ENCODE measurements at places on chromosomes 7 and 10.

DNA sequence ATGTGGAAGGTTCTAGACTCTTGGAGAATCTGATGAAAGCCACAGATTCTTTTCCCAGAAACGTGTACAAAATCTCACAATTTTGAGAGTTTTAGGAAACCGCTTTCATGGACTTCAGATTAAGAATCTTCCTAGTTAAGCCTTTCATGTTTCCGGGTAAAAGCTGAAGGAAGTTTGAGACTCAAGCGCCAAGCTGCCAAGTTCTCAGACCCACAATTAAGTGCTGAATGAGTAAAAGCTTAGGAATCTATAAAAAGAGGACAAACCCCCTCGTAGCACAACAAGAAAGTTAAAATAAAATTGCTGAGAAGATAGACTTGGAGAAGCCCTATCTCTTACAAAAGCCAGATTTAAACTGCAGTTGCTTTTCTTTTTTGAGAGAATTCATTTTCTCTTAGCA lies 99.6 kb downstream of the ST8SIA6 start:
- DNase-seq: no peak

DNA sequence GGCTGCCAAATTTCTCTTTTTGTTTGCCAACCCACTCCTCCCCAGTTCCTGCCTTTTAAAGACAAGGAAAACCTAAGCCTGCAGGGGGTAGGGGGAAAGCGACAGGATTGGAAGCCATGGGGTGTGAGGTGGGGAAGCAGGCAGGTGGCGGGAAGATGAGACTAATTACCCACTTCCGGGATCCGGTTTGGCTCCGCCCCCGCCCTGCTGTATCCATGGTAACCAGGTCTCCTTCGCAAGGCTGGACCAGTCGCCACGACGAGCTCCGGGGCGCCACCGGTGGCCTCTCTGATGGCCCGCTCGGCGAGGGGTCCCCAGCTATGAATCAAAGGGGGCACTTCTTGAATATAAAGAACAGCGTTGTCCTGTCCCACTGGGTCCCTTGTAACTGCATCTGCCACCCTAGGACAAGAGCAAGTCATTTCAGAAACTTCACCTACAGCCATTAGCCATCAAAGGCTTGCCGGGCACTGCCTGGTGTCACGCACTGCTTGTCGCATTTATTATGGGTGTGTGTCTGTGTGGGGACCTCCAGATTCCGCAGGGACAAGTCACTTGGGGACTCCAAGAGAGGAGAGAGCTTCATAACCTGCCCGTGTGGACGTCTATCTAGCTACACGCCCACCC lies 55.4 kb upstream of the LMTK2 start:
- peak; percentile 32 for DNase-seq

GRCh38 chr7:134128829-134129228 lies 1.7 kb downstream of the LRGUK start:
- no peak for DNase-seq

GRCh38 chr7:70997261-70997660 lies 134.7 kb upstream of the GALNT17 start:
- DNase-seq: no peak

DNA sequence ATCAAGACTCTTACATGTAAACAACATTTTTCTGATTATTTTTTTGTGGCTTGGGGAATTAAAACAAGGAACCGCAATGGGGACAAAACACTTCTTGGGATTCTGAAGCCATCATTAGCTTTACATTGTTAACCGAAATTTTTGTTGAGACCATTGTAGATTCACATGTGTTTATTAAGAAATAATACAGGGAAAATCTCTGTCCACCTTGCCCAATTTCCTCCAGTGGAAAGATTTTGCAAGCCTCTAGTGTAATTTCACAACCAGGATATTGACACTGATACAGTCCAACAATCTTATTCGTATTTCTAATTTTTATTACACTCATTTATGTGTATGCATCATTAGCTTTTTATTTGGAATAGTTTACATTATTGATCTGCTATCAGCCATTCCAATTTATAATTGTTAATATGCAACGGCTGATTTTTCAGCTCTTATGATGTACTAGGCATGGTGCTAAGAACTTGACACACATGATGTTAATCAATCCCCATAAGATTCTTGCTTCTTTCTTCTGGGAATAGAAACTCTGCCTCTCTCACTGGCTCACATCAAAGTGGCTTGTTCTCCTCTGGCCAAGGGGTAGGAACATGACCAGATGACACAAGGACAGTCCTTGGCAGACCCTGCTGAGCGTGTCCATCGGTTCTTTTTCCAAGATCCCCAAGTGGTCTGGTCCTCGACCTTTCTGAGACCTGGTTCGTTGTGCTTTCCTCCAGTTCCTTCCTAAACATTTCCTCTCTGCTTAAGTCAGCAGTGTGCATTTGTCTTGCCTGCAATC lies 137.6 kb downstream of the ADAM12 start:
- no peak for DNase-seq

DNA sequence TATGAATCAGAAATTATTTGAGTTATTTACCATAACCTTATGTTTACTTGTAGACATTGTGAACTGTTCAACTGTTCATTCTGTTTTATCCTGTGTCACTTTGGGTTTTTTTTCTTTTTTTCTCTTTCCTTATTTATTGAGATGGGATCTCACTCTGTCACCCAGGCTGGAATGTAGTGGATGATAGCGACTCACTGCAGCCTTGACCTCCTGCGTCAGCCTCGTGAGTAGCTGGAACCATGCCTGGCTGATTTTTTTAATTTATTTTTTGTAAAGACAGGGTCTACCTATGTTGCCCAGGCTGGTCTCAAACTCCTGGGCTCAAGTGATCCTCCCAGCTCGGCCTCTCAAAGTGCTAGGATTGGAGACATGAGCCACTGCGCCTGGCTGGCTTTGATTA lies 97.1 kb downstream of the CSTF2T start:
- no peak for DNase-seq

- no peak for DNase-seq
These were observed 261.7 kb downstream of the ETV1 start for GRCh38 chr7:13727751-13728150.

DNA sequence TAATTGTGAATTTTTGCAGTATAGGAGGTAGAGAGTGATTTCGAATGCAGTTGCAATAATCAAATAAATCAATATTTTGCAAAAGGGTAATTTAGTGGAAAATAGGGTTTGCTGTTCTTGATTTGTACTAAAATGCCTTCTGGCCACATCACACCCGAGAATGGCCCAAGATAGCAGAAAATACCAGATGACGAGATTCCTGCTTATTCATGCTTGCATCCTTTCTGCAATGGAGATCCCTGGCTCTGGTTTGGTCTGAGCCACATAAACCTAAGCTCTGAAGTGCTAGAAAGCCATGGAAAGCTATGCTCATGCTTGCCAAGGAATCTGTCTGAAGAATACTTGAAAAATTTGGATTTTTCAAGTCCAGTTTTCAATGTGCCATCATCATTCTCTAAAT lies 634.2 kb upstream of the COBL start:
- DNase-seq: no peak

DNA sequence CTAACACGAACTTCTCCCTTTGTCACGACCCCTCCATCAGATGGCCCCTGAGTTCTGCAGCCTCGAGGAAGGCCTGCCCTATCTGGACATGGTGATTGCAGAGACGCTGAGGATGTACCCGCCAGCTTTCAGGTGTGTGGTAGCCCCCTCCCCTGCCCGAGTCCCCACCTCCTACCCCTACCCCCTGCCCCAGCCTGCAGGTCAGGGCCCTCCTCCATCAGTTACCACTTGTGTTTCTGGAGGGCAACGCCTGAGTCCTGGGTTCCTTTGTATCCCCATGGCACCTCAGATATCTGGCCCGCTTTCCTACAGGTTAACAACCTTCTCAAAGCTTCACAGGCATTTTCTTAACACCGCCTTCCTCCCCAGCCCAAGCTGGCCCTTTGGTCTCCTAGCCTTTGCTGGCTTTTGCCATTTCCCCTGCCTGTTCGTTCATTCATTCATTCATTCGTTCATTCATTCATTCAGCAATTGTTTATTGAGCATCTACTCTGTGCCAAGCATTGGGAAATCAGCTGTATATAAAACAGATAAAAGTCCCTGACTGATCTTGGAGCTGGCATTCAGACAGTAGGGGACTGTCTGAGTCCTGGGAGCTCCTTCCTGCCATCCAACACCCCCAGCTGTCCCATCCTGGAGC lies 55.6 kb downstream of the PARP12 start:
- DNase-seq: no peak

DNA sequence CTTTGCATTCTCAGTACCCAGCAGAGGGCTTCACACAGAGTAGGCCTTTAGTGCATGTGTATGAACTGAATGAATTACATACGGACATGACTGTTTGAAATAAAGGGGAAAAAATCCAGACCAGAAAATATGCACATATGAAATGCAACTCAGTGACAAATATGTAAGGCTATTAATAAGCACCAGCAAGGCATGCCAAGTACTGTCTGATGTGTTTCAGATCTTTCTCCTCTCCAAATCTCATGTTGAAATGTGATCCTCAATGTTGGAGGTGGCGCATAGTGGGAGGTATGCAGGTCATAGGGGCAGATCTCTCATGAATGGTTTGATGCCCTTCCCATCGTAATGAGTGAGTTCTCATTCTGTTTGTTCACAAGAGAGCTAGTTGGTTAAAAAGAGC lies 87.3 kb upstream of the TOMM7 start:
- DNase-seq: no peak

- DNase-seq: no peak
These were observed 2.4 kb downstream of the ARID5B start for GRCh38 chr10:61903928-61904344.

DNA sequence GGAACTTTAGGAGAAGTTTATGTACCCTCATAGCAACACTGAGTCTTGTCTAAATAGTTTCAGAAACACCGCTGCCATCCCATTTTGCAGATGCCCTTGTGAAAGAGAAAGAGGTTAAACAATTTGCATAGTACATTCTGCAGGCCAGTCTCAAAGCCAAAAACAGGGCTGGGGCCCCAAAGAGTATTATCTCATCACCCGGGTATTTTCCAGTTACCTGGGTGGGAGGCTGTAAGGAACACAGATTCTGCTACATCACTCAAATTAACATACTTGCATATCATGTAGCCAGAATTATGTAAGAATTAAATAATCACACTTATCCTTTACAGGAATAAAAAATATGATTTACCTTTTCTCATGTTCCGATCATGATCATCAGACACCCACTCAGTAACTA lies 3.1 kb upstream of the FAM171A1 start:
- DNase-seq: no peak

DNA sequence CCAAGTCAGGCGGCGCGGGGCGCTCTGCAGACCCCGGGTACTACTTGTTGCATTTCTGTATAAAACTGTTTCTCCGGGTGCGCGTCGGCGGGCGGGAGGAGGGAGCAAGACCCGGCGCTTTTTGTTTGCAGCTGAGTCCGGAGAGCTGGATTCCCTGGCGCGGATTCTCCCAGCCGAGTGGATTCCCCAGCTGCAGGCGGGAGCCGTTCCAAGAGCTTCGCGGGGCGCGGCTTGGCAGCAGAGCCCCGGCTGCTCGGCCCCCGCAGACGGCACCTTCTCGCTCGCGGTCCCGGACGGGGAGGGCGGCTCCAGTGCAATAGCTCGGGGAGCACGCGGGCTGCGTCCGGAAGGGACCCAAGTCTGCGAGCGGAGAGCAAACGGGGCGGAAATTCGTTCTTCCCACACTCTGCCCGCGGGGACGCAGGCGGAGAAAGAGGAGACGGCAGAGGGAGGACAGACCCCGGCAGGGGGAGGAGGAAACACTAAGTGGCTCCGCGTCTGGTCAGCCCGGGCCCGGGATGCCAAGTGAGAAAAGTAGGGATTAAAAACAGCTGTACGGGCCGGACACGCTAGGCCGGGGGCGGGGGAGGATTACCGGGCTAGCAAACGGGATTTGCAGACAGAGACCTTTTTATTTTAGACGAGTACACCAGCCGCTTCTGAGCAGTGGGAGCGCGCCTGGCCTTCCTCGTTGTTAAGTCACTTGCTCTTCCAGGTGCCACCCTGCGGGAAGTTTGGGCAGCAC lies at the start of gene TRIL:
Gene TRIL (minus strand): TSS at position 96 of the 745 bp plus-strand sequence. CDS start 284 bp downstream, outside the sequence.
- DNase-seq: no peak

- no peak for DNase-seq
These were observed 55.5 kb downstream of the SORBS1 start for GRCh38 chr10:95505641-95506040.

GRCh38 chr7:142801601-142802295 lies 31.0 kb downstream of the PRSS2 start:
- DNase-seq: no peak

- no peak for DNase-seq
These were observed 178.6 kb downstream of the POLR1F start for GRCh38 chr7:19530261-19530660.

DNA sequence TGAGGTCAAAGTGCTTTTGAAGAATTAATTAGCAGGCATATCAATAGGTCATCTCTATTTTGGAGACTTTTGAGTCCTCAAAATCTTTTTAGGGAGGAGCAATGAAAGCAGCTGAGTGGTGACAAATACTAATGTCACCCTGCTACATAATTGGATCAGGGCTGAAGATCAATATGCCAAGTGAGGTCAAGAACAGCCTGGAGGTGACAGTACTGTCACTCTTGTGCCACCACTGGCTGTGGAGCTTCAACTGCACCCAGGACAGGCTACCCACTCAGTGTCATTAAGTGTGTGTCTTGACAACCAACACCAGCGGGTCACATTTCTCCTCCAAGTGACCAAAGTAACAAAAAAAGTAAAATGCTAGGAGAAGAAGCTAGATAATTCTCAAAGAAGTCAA lies 167.8 kb downstream of the DOCK4 start:
- no peak for DNase-seq
